Hypothalamus (tissue), 51 donors: ENCODE measurements at places on chromosomes 1 and 21.

DNA sequence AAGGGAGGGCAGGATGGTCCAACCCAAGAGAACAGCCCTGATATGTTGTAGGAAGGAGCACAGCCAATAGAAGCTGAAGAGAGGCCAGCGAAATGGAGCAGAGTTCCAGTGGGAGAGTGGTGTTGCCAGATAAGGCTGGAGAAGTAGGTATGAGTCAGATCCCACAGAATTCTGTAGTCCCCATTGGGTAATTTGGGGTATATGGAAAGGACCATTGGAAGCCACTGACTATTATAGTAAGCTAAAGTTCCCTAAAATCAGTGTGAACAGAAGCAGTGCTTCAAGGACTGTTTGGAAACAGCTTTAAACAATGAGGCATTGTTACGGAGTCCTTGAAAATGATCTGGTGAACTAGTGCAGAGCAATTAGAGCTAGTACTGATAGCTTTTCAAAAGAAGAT, 63.0 kb downstream of the DISP1 start:
- no peak for DNase-seq

DNA sequence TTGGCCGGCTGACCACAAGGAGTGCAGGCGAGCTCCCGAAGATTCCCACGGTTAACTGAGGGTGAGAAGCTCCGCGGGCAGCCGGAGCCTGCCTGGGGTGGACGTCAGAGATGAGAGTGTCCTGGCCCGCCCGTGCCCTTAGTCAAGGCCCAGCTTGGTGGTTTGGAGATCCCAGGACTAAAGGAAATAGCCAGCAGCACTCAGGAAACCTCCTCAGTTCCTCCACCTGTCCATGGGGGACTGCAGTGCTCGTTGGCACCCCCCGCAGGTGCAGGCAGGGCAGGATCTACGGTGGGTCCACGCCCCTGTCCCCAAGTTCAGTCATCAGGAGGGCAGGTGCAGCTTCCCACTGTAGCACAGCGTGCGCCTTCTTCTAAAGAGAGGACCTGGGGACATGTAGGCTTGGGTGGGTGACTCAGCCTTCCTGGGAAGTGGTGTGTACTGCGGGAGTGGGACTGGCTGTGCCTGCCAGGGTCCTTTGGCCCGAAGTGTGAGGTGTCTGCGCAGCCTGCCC, 32.5 kb downstream of the SLX9 start:
- no peak for DNase-seq

- no peak for DNase-seq
Measured at GRCh38 chr1:70993798-70994197, 53.8 kb downstream of the PTGER3 start.

DNA sequence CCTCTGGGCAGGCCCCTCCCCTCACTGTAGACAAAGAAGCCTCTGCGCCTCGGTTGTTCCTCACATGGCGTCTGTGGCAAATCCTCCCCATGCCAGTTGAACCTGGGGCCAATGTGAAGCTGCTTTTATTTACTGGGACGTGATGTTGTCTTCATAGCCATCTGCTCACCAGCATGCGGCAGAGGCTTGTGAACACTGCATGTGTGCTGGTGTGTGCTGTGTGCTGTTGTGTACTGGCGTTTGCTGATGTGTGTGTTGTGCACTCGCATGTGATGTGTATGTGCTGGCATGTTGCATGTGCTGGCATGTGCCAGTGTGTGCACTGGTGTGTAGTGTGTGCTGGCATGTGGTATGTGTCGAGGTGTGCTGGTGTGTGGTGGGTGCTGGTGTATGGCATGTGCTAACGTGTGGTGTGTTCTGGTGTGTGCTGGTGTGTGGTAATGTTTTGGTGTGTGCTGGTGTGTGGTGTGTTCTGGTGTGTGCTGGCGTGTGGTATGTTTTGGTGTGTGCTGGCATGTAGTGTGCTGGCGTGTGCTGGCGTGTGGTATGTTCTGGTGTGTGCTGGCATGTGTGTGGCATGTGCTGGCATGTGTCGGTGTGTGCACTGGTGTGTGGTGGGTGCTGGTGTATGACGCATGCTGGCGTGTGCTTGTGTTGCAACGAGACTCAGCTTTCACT, 37.2 kb upstream of the TRAPPC10 start:
- no peak for DNase-seq
